ENCODE measurements at places on chromosomes 7 and 10. TPM values are rescaled to one million over a fixed set of nuclear protein-coding genes. Genes with fewer than 3 reads are reported as not detected.
A peak's percentile ranks its signal among the peaks of the same experiment; 100 is the strongest.

The WNT2 gene
- total RNA-seq, result not detected

The GIMAP4 gene
- not detected for total RNA-seq

The GPR15LG gene
- not detected for total RNA-seq

The ABCA13 gene
- total RNA-seq, result 0.26 TPM

The FAM25A gene
- total RNA-seq, result not detected

- peak; percentile 90 for DNase-seq
Measured at GRCh38 chr7:116173051-116174028, 37.0 kb upstream of the TES start.

GRCh38 chr10:93579089-93579488 lies 12.6 kb downstream of the FFAR4 start:
- DNase-seq, result peak; percentile 88

- peak; percentile 98 for DNase-seq
Measured at GRCh38 chr10:70331486-70332268, 47.9 kb upstream of the NPFFR1 start.

GRCh38 chr10:12844811-12845483 lies 156.6 kb downstream of the CCDC3 start:
- peak; percentile 16 for DNase-seq

DNA sequence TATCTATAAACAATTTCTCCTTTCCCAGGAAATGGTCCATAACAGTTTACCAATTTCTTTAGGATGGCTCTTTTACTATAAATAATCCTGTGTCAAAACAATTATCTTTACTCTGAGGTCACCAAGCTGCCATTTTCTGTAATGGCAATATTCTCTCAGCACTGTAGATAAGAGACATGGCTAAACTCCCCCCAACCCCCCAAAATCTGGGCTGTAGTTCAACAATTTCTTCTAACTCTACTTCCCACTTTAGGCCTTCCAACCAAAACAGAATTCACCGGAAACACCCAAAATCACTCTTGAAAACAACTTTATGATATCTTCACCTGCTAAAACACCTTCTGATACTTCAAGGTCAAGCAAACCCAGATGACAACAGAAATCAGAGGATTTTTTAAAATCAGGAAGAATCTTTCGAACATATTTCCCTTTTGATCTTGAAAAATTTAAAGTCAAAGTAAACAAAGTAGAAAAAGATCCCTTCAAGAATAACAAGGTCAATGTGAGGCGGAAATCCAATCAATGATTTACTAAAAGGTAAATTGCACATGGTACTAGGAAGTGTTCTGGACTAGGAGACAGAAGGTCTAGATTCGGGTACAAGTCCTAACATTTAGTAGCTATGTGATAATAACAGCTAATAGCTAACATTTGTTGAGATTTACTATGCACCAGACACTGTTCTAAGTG lies 176.8 kb downstream of the CPEB3 start:
- no peak for DNase-seq

DNA sequence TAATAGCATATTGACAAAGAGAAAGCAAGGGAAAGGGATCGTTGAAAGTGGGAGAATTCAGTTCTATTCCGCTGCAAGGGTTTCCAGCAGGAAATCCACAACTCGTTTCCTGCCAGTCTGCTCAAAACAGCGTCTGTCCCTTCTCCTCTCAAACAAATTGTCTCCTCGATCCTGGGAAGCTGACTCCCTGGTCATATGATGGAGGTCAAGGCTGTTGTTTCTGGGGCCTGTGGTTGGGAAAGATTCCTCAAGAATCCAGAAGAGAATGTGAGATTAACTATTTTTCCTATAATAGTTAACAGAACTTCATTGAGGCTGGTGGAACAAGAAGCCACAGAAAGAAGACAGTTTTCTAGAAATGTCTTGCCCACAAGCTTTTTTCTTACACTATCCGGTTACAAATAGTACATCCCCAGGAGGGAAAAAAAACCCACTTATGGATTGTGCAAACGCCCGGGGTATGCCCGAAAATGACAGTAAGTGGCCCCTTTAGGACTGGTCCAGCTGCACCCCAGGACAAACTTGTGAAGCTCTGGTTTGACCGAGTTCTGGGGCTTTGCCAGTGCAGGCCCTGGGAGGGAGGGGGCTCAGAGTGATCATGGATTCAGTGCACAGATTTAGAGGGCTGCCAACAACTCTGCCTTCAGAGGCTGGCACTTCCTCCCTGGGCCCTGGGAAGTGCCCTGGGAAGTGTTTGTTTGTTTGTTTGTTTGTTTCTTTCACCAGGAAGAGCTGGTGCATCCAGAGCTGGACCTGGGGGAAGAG lies 49.4 kb upstream of the CTBP2 start:
- DNase-seq, result no peak

DNA sequence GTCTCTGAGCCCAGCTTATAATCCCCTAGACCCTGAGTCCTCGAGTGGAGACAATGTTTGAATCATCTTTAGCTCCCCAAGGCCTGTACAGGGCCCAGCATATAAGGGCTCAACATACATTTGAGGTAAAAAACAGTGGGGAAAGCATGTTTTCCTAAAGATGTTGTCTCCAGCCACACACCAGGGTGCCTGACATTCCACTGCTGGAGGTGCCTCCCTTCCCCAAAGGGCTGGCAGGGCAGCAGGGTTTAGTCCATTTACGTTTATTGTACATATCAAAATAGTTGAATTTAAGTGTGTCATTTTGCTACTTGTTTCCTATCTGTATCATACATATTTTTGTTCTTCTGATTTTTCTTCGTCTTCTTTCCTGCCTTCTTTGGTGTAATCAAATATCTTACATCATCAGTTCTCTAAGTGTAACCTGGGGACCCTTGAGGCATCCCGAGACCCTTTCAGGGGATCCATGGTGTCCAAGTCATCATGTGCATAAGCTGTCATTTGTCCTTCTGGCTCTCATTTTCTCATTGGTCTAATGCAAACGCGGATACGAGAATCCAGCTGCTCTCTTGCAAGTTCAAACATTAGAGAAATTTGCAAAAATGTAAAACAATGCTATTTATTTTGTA lies 101.6 kb downstream of the PDGFA start:
- no peak for DNase-seq

DNA sequence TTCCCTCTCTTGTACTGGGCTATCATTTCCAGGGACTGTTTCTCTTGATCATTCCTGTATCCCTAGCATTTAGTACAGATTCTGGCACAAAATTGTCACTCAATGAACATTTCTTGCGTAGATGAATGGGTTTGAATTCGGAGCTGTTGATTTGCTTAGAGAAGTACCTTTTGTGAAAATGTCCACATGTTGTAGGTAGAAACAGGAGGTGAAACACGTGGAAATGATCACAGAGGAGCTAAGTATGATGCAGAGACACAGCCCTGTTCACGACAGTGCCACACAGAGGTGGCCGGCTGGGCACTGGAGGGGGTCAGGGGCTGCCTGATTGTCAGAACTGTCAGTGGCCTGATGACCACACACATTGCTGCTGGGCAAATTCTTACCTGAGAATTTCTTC lies 196.1 kb upstream of the PRKCQ start:
- DNase-seq, result no peak

GRCh38 chr7:4136501-4137110 lies 545.5 kb upstream of the FOXK1 start:
- peak; percentile 2 for DNase-seq

- no peak for DNase-seq
Measured at GRCh38 chr7:94405506-94405905, 10.8 kb downstream of the COL1A2 start.

GRCh38 chr7:26704786-26705185 lies 159.6 kb downstream of the SKAP2 start:
- DNase-seq, result no peak

DNA sequence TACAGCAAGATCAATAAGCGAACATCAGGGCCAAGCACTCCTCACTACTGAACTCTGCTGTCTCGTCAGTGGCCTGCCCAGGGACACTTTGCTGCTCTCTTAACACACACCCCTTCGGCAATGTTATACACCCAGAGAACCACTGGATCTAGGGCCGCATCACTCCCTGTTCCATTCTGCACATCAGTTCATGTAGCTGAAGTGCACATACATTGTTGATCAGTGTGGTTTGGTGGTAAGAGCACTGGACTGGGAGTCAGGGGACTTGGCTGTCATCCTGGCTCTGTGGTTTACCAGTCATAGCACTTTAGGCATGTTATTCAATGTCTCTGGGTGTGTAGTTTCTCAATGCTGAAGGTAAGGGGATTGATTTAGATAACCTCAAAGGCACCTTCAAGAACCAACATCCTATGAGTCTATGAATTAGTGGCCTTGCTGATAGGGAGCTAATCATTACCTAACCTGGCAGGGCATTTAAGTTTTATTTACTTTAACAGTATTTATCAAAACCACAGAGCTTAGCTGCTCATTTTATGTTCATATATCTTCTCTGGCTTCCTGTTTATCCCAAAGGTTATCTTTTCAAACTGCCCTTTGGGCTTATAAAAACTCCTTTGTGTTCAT lies 24.8 kb downstream of the DUSP5 start:
- peak; percentile 36 for DNase-seq

DNA sequence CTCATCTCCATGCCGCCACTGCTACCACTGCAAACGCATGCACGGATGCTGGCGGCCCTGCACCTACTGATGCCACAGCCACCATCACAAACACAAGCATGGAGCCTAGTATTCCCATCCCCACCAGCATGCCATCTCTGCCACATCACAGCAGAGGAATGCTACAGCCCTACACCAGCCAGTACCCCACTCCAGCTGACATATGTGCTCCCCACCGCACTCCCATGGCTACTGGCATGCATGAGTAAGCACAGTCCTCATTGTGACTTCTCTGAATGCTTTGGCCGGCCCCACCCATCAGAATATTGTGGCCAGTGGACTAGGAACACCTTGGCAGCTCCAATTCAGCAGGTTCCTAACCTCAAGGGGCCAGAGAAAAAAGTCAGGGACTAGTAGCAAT lies 705.5 kb downstream of the POM121L12 start:
- no peak for DNase-seq

DNA sequence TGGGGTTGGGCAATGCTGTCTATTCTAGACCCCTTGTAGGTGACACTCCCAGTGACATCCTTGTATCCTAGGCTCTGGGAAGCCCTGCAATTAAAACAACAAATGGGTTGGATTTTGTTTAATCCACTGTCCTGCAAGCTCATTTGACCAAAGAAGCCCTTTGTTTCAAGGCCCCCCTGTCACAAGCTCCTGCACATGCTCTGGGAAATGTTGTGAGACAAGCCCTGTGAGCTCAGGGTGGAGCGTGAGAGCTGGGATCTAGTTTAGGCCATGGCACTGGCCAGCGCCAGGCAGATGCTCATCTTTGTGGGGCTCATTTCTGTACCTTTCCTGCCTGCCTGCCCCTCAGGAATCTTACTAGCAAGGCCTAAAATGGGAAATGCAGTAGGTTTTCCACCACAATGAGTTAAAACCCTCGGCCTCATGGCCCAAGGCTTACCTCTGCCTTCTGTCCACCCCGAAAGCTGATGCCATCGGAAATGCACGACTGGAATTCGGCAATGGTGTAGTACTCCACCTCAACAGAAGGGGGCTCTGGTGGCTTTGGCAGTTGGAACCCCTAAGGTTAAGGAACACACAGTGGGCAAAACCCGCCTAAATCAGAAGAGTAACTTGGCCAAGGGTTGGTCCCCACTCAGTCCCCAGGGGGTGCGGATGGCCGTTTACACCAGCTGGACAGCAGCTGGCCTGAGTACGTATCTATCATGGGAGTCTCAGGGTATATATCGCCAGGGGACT lies 112.0 kb downstream of the NEURL1 start:
- peak; percentile 53 for DNase-seq

GRCh38 chr10:89332123-89332633 lies 4.4 kb downstream of the IFIT3 start:
- DNase-seq, result peak; percentile 24

- DNase-seq, result no peak
Measured at GRCh38 chr7:93159490-93159889, 11.3 kb upstream of the SAMD9L start.

DNA sequence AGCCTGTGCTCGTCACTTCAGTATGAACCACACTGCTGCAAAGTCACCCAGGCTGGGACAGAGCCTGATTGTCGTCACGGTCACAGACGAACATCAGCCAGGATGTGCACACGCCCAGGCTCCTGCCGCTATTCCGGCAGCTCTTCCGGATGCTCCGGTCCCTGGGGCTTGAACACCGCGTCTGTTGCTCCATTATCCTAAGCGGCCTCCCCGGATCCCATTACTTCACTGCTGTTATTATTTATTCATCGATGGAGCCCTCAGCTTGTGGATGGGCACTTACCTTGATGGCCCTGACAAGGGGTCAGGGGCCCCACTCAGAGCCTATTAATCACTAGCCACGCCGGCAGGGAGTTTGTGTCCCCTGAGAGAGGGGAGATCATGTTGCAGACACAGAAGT lies 120.8 kb upstream of the PCBD1 start:
- DNase-seq, result no peak

GRCh38 chr7:266851-267840 lies 22.8 kb upstream of the FOXL3 start:
- peak; percentile 39 for DNase-seq

- DNase-seq, result no peak
Measured at GRCh38 chr7:100599911-100600729, 2.0 kb upstream of the PCOLCE start.

- DNase-seq, result no peak
Measured at GRCh38 chr10:34106356-34106885, 708.7 kb downstream of the PARD3 start.

GRCh38 chr10:57260175-57260574 lies 899.1 kb upstream of the ZWINT start:
- no peak for DNase-seq

- no peak for DNase-seq
Measured at GRCh38 chr7:159010937-159011721, 133.5 kb downstream of the VIPR2 start.

DNA sequence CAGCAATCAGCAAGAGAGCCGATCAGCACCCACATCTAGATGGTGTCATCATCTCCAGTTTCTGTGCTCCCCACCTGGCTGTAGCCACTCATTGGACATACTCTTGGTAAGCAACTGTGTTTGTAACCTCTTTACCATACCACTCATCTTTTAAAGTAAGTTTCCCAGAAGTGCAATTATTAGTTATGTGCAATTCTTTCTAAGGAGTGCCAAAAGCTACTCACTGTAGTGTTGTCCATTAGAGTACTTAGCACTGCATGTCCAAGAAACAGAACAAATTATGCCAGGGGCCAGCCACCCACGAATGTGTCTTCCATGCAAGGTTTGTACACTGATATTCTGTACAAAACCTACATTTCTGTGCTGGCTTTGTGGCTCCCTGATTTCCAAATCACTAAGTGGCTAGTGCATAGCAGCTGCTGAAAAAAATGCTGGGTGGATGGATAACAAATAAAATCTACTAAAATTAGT lies 131.9 kb downstream of the SRPK2 start:
- no peak for DNase-seq

DNA sequence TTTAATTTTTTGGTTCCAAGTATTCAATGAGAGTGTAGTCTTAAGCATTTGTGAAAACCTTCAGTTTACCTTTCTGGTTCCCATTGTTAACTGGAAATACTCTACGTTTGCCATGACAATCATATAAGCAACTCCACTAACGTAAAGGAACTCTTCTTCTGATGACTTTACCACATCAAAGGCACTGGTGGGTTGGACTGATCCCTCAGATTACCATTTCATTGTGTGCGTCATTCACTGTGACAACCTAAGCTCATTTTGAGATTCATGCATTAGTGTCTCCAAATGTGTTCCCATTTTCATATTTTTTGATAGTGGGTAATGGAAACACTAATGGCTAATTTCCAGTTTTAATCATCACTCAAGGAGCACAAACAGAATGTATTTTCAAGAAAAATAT lies 119.9 kb upstream of the COL1A2 start:
- no peak for DNase-seq
